Mesangial cell (primary cell): ENCODE measurements at places on chromosomes 4 and X. TPM values are rescaled to one million over a fixed set of nuclear protein-coding genes. Genes with fewer than 3 reads are reported as not detected.

The PALLD gene
- total RNA-seq: 85.6 and 135 TPM in 2 replicates

The POU3F4 gene
- not detected in 2 replicates for total RNA-seq

The H2BW2 gene
- not detected in 2 replicates for total RNA-seq

The BLOC1S4 gene
- 20.9 and 23.5 TPM in 2 replicates for total RNA-seq

The SHROOM3 gene
- 22.2 and 28.9 TPM in 2 replicates for total RNA-seq

The MAGEA8 gene
- total RNA-seq: not detected in 2 replicates

The PDE6B gene
- total RNA-seq: 4.2 and 29.0 TPM in 2 replicates

The ANAPC4 gene
- 9.3 and 12.2 TPM in 2 replicates for total RNA-seq
